ENCODE measurements at places on chromosomes 12 and 14.

DNA sequence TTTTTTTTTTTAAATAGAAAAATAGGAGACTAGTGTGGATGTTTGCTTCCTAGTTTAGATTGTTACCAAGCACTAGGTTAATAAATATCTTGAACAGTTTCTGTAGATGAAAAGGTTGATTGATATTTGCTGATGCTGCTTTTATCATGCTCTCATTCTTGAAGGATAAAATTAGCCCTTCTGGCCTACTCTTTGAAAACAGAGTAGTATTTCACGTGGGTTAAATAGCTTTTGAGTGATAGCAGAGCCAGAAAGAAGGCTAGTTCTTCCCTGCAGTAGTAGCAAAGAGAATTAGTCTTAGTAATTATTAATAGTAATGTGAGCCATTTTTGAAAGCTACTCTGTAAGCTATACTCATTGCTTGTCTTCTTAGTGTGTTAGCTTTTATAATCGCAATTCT is 5.2 kb downstream of the NEDD1 start:
- DNase-seq = no peak

DNA sequence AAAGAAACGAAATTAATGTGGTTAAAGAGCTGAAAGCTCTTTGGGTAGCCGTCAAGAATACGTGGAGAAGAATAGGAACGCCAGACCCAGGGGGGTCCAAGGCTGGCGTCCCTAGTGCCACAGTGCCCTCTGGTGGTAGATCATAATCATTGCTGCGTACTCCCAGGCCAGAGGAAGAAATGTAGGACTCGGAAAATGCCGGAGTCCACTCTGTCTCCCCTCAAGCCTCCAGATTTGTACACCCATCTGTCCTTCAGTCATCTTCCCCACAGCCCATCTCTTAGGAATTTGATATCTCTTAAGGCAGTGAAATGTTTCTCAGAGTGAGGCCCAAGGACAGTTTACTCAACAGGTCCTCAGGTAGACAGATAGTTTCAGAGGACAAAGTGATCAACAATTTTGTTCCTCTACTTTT is 25.4 kb upstream of the PLEKHG6 start:
- peak; percentile 69 for DNase-seq

DNA sequence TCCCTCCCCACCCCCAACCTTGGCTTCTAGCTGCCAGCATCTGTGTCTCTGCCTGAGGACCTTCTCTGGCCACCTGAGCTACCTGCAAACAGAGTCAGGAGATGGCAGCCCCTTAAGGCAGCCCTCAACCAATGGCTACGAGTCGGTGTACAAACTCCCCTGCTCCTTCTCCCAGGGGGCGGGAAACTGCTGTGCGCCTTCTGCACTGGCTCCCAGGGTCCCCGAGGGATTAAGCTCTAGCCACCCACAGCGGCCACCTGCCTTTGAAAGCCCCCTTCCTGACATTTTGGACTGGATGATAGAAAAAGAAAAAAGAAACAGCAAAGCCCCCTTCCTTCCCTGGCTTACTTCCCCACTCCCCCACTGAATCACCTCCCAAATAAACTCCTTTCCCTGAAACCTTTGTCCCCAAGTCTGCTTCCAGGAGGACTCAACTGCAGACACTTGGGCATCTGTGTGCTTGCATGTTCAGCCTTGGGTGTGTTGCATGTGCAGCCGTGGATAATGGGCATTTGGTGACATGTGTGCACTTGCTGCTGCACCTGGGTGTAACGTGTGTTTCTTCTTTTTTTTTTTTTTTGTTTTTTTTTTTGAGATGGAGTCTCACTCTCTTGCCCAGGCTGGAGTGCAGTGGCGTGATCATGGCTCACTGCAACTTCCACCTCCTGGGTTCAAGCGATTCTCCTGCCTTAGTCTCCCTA is 6.0 kb downstream of the SDS start:
- no peak for DNase-seq

GRCh38 chr14:100605706-100606686 is 18.8 kb upstream of the BEGAIN start:
- DNase-seq = no peak

DNA sequence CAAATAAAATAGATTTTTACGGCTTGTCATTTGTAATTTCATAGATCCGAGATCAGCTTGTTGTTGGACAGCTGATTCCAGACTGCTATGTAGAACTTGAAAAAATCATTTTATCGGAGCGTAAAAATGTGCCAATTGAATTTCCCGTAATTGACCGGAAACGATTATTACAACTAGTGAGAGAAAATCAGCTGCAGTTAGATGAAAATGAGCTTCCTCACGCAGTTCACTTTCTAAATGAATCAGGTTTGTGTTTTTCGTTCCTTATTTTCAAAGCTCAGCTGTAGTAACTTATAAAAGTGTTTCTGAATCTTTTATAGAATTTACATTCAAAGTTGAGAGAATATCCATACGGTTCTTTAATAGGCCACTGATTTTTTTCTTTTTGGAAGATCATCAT is 89.1 kb downstream of the LRRK2 start:
- no peak for DNase-seq

- no peak for DNase-seq
Observed at GRCh38 chr12:8057839-8058238, 8.3 kb downstream of the C3AR1 start.

GRCh38 chr14:37018571-37019240 is 153.7 kb downstream of the SLC25A21 start:
- no peak for DNase-seq

GRCh38 chr12:3131129-3131528 is 54.0 kb downstream of the TSPAN9 start:
- DNase-seq = no peak
